Hematopoietic multipotent progenitor cell treated with erythropoietin and hydrocortisone succinate and interleukin-3 and kit ligand, for 17 days (in vitro differentiated cells): ENCODE measurements at places on chromosomes 2 and 18.
A peak's percentile ranks its signal among the peaks of the same experiment; 100 is the strongest.

- no peak for DNase-seq
Observed at GRCh38 chr2:157443795-157444640, at the start of gene CYTIP. TSS of gene CYTIP (minus strand) at chr2:157444089. CDS start at chr2:157444020, 69 bp downstream.

- DNase-seq, result no peak
Observed at GRCh38 chr2:176130957-176131847, 1.7 kb downstream of the HOXD8 start.

GRCh38 chr2:19274439-19274838, 84.0 kb downstream of the OSR1 start:
- no peak for DNase-seq

DNA sequence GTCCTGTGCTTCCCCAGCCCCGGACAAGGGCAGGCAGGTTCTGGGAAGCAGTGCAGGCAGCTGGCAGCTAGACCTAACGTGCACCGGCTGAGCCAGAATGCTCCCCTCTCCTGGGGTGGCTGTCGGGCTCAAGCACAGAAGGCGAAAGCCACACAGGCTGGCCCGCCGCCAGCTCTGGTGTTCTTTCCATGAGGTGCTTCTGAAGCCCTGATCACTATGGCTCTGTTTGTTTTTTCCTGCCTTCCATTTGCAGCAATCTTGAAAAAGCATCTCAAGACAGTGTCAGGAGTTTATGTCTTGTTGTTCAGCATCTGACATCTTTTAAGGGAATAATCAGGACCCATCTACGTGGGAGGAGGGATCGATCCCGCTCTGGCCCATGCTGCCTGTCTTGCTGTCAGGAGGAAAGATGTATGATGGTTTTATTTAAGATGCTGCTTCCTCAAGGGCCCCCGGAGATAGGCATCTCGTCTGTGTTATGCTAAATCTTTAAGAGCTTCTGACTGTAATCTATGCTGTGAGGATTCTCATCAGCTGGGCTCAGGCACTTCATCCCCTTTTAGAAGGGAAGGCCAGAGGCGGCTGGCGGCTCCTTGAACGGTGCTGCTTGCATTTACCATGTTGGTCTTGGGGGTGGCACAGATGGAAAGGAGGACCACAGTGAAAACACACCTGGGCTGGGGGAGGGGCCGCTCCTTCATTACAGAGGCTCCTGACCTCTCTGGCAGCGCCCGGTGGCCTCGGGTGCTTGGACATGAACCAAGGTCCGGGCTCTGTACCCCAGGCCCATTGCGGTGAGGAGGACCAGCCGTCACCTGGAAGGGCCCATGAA, 118.5 kb upstream of the HDAC4 start:
- no peak for DNase-seq

- no peak for DNase-seq
Observed at GRCh38 chr2:204896146-204896545, 350.9 kb downstream of the PARD3B start.

- no peak for DNase-seq
Observed at GRCh38 chr2:38933653-38934052, 44.0 kb downstream of the ARHGEF33 start.

- DNase-seq, result no peak
Observed at GRCh38 chr2:216243026-216243425, 129.3 kb downstream of the MARCHF4 start.

- DNase-seq, result no peak
Observed at GRCh38 chr18:63532471-63532870, 9.7 kb upstream of the SERPINB12 start.

DNA sequence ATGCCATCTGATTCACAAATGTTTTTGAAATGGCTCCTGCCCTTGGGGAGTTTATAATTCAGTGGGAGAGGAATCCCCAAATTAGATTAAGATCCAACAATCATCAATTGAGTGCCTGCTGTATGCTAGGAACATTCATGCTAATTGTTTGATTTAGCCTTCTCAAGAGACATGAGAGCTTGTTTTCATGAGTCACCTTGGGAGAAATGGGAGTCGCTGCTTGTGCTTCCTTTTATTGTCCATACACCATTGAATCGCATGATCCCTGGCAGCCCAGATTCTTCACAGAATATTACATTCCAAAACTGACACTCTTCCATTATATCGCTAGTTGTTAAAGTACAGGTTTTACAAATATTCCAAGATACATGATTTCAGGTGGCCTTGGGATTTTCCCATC, 106.0 kb upstream of the MAP3K20 start:
- DNase-seq, result no peak

DNA sequence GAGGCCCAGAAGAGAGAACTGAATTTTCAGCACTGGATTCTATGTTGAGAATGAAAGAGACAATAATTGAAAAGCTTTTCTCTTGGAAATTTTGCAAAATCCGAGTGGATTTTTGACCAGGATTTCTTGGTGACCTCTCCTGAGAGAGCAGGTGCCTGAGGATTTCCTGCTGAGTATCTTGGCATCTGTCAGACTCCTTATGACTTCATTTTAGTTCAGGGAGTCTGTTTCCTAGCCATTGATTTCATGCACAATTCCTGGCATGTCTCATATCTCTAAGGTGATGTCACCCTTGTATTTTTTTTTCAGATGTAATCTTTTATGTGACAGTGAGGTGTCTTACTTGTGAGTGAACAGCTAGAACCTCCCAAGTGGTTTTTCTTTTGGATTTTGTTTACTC, 195.9 kb downstream of the NEDD4L start:
- no peak for DNase-seq

GRCh38 chr2:175366815-175367214, 185.3 kb upstream of the ATP5MC3 start:
- no peak for DNase-seq

GRCh38 chr18:13159579-13159978, 59.0 kb upstream of the LDLRAD4 start:
- DNase-seq, result peak; percentile 73

- DNase-seq, result no peak
Observed at GRCh38 chr18:39399662-39400061, 1834.1 kb upstream of the CELF4 start.

DNA sequence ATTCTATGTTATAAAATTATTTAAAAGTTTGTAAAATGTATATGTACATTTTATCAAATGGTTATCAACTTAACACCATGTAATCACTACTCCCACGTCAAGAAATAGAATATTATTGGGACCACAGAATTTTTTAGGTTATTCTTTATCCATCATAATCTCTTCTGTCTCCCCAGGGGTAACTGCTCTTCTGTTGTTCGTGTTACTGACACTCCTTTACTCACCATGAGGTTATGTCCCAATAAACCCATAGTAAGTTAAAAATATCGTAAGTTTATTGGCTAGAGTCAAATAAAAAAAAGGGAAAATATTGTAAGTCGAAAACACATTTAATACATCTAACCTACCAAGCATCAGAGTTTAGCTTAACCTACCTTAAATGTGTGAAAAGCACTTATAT, 14.0 kb downstream of the OTX1 start:
- DNase-seq, result no peak

- no peak for DNase-seq
Observed at GRCh38 chr2:224449212-224450147, 47.6 kb upstream of the FAM124B start.

- no peak for DNase-seq
Observed at GRCh38 chr18:9867071-9867594, 18.6 kb upstream of the TXNDC2 start.

- no peak for DNase-seq
Observed at GRCh38 chr18:32289483-32290075, 99.7 kb downstream of the MEP1B start.

GRCh38 chr2:37060446-37060845, 23.7 kb downstream of the HEATR5B start:
- DNase-seq, result no peak

GRCh38 chr2:180048251-180048650, 41.2 kb upstream of the CWC22 start:
- no peak for DNase-seq

GRCh38 chr18:75081486-75081885, 127.5 kb downstream of the PTGR3 start:
- no peak for DNase-seq

DNA sequence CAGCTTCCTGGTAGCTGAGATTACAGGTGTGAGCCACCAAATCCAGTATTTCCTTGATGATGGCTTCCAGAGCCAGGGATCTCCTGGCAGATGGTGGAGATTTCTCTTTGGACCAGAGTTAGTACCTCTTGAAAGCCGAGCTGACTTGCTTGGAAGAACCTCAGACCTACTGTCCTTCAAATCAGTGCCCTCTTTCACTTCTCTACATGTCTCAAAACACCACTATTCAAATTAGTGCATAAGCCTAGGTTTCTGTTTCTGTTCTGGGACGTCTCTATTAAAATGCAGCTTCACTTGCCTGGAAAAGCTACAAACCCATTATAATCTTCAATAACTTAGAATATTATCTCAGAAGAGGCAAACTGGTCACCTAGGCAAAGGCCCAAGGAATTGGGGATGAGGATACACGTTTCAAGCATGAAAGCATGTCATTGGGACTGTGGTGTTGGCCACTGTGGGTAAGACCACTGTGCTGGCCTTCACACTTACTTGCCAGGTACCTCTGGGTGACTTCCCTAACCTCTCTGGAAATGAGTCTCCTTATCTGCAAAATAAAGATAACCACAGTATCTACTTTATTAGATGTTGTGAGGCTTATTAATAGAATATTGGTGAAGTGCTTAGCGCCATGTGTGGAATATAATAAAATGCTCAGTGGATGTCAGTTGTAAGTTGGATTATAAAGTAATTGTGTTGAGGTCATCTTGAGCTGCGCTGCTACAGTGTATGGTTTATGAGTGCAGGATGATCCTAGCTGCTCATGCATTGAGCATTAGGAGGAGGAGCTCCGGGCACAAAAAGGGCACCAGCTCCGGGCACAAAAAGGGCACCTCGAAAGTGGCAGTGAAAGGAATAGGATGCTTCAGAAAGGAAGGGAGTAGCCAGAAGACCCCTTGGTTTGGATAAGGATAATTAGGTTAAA, 84.5 kb downstream of the DOCK10 start:
- DNase-seq, result no peak

- DNase-seq, result no peak
Observed at GRCh38 chr2:30402441-30403182, 44.4 kb upstream of the LCLAT1 start.

DNA sequence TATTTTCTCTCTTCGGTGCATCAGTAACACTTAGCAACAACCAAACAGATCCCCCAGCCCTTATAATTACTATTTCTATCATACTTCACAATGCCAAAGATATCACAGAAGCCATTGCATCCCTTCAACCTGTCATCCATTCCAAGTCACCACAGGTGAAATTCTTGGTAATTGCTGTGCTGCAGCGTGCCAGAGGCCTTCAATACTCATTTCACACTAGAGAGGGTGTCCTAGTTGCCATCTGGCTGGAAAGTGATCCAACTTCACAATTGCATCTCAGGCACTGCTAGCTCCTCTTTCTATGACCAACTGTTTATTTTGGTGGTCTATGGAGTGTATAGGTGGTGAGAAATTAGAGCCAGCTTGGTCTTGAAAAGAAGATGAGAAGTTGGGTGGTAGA, 131.2 kb downstream of the NUP35 start:
- no peak for DNase-seq

GRCh38 chr2:199457147-199458008, at the start of gene SATB2:
TSS of gene SATB2 (minus strand) at chr2:199457939. CDS start at chr2:199456037, 1,902 bp downstream.
- DNase-seq, result no peak

GRCh38 chr2:147099845-147100244, 745.0 kb upstream of the ACVR2A start:
- DNase-seq, result no peak

GRCh38 chr2:222208010-222208690, 90.6 kb downstream of the PAX3 start:
- no peak for DNase-seq

- no peak for DNase-seq
Observed at GRCh38 chr2:10083692-10084211, 3.5 kb upstream of the CYS1 start.

- no peak for DNase-seq
Observed at GRCh38 chr2:143030127-143030526, 99.1 kb upstream of the ARHGAP15 start.

GRCh38 chr2:27710640-27711430, 47.1 kb downstream of the SLC4A1AP start:
- no peak for DNase-seq

DNA sequence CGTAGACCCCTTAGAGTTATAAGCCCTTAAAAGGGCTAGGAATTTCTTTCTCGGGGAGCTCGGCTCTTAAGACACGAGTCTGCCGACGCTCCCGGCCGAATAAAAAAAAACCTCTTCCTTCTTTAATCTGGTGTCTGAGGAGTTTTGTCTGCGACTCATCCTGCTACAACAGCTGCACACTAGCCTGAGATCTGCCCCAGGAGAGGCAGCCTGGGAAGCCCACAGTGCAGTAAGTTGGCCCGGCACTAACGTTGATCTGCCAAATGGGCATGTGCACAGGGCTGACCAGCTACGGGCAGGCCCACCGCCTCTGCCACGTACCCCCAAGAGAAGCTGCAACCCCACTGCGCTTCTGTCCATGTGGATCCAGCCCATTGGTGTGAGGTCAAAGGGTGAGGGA, 8.4 kb upstream of the LIMS2 start:
- DNase-seq, result no peak

DNA sequence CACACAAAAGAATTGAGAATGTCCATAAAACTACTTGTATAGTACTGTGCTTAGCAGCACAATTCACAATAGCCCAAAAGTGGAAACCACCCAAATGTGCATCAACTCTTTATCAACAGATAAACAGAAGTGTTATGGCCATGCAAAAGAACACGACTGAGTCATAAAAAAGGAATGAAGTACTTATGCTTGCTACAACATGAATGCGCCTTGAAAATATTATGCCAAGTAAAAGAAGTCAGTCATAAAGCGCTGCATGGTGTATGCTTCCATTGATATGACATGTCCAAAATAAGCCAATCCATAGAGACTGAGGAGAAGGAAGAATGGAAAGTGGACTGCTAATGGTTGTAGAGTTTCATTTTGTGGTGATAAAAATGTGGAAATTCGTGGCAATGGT, 12.1 kb upstream of the MAP2 start:
- no peak for DNase-seq

DNA sequence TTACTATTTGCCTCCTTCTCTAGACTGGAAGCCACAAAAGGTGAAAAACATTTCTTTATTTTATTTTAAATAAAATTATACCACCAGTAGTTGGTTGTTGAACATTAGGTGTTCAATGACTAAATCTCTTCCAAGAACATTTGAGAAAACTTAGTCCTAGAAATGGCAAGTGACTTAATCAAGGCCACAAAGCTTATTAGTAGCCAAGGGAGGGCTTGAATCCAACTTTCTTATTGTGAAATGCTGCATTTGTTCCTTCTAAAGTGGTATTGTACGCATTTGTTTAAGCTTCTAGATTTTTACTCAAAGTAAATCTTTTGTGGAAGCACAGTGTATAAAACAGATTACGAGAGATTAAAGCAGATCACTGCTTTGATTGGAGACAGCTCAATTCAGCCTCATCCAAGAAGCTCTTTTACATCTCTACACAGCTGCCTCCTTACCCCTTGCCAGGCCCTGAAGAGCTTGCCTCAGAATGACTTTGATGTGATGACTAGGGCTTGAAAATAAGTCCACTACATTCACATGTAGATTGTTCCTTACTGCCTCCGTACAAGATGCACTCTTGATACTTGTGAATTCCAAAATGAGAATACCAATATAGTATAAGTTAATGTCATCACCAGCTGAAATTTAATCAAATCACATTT, 244.8 kb downstream of the XIRP2 start:
- no peak for DNase-seq

- no peak for DNase-seq
Observed at GRCh38 chr18:49547701-49548100, 14.2 kb upstream of the LIPG start.

GRCh38 chr18:52437161-52437560, 97.2 kb downstream of the DCC start:
- no peak for DNase-seq
